ENCODE measurements at places on chromosomes 12 and 14.

- no peak for DNase-seq
These were observed 27.4 kb upstream of the BTBD6 start for GRCh38 chr14:105220699-105221597.

- DNase-seq: no peak
These were observed 39.8 kb downstream of the TBK1 start for GRCh38 chr12:64491718-64492117.

- DNase-seq: no peak
These were observed 426.2 kb downstream of the BCAT1 start for GRCh38 chr12:24522736-24523135.

- no peak for DNase-seq
These were observed 2.7 kb downstream of the PPP4R4 start for GRCh38 chr14:94176808-94177207.

DNA sequence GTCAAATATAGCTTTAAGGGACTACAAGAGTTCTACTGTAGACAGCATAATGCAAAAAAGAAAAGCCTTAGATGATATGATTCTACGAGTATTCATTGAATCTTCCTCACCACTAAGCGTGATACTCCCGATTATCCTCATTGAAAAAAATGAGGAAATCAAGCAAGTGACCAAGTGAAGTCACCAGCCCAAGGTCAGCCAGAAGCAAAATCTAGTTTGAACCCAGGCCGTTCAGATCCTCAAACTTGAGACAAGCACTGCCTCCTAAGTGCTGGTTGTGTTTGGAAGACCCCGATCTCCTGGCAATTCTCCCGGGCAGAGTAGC is 845 bp downstream of the GIT2 start:
- no peak for DNase-seq

DNA sequence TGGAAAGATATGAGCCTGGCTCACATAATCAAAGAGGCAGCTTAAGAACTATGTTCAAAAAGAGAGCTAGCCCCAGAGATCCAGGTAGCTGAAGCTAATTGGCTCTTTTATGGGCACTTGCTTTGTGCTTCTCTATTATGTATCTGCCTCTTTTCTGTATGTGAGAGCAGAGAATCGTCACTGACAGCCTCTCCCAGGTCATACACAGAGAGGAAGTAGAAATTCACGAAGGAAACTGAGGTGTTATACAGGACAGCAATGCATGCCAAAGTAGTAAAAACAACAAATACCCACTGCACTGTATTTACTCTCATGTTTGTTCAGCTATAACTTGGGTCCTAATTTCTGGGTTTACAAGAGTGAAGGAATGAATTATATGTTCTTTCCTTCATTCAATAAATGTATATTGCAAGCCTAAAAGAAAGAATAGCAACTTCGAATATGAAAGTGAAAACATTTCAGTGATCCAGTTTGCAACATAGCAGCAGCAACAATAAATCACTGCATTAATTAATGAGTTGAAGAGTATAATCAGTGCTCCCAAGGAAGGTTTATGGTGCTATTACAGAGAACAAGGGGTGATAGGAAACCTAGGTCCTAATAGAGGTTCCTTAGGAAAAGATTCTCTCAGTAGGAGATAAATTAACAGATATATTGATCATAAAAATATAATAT is 47.1 kb upstream of the ATXN7L3B start:
- DNase-seq: no peak

DNA sequence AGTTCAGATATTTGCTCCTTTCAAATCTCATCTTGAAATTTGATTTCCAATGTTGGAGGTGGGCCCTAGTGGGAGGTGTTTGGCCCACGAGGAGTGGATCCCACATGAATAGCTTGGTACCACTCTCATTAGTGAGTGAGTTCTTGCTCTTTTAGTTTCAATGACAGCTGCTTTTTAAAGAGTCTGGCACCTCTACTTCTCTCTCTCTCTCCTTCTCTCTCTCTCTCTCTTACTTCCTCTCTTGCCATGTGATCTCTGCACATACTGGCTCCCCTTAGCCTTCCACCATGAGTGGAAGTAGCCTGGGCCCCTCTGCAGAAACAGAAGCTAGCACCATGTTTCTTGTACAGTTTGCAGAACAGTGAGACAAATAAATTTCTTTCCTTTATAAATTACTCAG is 25.1 kb downstream of the GPR65 start:
- DNase-seq: no peak

DNA sequence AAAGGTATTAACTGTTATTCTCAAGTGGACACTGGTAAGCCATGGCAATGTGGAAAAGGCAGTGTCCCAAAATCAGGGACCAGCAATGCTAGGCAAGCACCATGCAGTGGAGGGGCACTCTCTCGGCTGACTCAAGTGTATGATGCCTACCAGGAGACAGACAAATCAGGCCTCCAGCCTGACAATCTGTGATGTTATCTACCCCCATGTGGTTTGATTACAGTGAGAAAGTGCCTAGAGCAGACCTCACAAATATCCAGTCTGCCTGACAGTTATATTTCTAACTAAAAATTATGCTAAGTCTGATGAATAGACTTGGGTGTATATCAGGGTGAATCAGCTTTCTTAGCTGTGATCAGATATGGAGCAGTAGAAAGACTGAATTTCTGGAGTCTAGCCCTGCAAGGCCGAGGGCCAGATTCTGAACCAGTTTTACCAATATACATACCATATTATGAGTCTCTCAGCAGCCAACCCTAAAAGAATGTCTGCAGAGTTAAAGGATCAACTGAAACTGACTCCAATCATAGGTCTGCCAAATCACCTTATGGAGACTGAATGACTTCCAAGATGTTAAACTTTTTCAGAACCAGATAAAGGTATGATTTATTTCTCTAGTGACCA is 3.2 kb downstream of the PLBD1 start:
- no peak for DNase-seq

- peak; percentile 38 for DNase-seq
These were observed 51.9 kb upstream of the TSPAN11 start for GRCh38 chr12:30874455-30875321.

DNA sequence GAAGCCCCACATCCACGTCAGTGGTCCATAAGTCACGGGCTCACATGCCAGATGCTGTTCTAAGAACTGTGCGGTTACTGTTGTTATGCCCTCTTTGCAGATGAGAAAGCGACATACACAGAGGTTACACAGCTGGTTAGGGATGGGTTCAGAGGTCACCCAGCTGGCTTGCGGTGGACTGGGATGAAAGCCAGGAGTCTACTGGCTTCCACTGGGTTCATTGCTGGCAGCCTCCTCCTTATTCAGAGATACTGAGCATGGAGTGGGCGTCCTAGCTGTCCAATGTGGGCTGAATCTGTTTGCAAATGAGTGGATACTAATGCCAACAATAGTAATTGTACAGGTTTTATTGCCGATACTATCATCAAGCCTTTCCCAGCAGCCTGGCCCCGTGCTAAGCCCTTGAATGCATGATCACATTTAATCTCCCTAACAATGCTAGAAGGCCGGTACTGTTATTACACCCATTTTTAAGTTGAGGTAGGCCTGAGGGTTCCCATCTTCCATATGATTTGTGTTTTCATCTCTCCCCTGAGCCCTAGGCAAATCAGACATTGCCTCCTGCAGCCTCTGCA is 129.1 kb downstream of the PLXNC1 start:
- no peak for DNase-seq

GRCh38 chr12:110590806-110591326 is 7.7 kb upstream of the PPTC7 start:
- DNase-seq: no peak

- DNase-seq: no peak
These were observed 48.0 kb downstream of the NT5DC3 start for GRCh38 chr12:103793046-103793445.

DNA sequence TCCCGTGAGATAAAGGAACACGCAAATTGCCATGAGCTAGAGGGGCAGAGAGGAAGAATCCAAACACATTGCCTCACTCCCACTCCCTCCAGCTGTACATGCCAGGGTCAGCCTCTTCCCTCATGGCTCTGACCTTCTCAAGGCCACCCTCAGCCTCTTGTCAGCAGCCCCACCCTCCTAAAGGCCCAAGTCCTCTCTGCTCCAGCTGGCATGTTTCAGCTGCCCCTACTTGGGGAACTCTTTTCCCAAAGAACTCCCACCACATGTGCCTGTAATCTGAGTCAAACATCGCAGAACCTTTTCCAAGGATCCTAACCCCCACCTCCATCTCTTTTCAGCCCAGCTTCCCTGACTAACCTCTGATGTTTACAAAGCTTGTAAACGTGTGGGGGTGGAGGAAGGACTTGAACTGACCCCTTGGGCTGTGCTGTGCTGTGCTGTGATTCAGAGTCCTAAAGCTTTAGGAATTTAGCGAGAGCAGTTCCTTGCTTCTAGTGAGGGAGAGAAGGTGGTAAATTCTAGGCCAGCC is 7.3 kb upstream of the CACNB3 start:
- DNase-seq: no peak

- no peak for DNase-seq
These were observed 60.5 kb downstream of the PRKAB1 start for GRCh38 chr12:119728444-119728745.

DNA sequence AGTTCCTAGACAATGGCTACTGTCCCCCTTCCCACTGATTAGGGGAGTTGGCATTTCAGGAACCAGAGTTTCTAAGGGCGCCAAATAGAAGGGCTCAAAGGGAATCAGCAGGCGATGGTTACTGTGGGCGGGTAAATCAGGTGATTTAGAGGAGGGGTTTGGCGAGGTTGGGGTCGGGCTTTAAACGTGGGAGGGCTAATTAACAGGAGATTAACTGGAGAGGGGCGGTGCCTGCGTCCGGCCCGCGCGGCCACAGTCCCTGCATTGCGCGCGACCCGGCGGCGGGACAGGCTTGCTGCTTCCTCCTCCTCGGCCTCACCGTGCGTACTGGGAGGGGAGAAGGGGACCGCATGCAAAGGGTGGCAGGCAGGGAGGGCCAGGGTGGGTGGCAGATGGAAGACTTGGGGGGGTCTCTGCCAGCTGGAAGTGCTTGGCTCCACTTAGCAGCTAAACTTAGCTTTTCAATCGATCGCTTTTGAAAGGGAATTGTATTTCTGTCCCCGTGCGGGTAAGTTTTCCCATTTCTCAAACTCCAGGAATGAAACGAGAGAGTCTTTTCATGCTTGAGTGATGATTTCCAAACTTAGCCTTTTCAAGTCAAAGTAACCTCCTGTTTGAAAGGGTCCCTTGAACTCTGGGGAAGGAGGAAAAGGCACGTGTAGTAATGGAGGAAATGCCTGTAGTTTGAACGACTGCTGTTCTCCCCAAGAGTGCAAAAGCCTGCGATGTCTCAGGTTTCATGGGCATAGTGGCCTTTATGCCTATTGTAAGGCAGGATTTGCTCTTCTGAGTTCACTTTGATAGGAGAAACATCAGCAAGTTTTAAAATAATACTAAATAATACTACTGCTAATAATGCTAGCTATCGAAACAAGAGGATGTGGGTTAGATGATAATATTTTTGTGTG is at the start of gene MGST1:
MGST1 (plus strand) TSS at position 255 of the 908 bp plus-strand sequence. CDS start 6,608 bp downstream, outside the sequence.
- DNase-seq: peak; percentile 84

DNA sequence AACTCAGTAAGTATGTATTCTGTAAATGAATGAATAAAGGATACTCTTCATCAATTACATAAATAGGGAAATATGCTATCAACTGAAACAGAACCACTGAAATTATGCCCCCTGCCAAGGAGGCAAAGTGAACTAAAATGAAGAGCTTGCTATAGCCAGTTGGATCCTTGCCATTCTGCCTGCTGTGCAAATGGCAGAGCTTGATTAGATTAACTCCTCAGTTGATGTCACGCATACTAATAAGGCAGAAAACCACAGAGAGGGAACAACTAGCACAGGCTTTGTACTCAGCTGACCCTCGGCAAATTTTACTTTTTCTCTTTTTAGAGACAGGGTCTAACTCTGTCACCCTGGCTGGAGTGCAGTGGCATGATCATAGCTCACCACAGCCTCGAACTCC is 36.7 kb upstream of the FERMT2 start:
- DNase-seq: no peak

- no peak for DNase-seq
These were observed 11.6 kb downstream of the RAP1B start for GRCh38 chr12:68622250-68622649.

- no peak for DNase-seq
These were observed 93.6 kb downstream of the KCNK10 start for GRCh38 chr14:88229428-88229827.

Measured in WERI-Rb-1 (cell line).